Stimulated activated CD8-positive, alpha-beta memory T cell treated with anti-CD3 and anti-CD28 coated beads, Interleukin-15, amount 100 ng/mL, for 48 hours (primary cell): ENCODE measurements at places on chromosomes 12 and 14.
A peak's percentile ranks its signal among the peaks of the same experiment; 100 is the strongest.

GRCh38 chr12:9333161-9333560, 125.0 kb upstream of the PZP start:
- no peak for DNase-seq

GRCh38 chr12:50058743-50059312, 1.4 kb downstream of the ASIC1 start:
- DNase-seq, result no peak

- DNase-seq, result no peak
Measured at GRCh38 chr14:71610149-71610548, 322.1 kb upstream of the RGS6 start.

DNA sequence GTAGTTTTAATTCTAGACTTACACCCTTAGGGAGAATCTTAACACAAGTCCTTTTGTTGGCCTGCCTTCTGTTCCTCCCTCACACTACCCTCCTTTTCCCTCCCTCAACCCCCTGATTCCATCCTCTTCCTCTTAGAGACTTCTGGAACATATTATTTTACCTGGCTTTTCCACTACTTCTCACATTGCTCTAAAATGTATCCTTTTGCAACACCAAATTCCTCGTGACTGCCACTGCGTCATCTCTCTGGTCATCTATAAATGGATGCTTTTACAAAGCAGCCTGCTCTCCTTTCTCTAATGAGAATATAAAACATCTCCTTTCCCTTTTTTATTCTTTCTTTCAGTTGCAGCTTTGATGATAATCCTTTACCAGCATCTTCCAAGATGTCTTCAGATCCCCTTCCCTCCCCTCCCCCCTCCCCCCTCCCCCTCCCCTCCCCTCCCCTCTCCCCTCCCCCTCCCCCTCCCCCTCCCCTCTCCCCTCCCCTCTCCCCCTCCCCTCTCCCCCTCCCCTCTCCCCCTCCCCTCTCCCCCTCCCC, 93.6 kb downstream of the DIP2B start:
- DNase-seq, result no peak

DNA sequence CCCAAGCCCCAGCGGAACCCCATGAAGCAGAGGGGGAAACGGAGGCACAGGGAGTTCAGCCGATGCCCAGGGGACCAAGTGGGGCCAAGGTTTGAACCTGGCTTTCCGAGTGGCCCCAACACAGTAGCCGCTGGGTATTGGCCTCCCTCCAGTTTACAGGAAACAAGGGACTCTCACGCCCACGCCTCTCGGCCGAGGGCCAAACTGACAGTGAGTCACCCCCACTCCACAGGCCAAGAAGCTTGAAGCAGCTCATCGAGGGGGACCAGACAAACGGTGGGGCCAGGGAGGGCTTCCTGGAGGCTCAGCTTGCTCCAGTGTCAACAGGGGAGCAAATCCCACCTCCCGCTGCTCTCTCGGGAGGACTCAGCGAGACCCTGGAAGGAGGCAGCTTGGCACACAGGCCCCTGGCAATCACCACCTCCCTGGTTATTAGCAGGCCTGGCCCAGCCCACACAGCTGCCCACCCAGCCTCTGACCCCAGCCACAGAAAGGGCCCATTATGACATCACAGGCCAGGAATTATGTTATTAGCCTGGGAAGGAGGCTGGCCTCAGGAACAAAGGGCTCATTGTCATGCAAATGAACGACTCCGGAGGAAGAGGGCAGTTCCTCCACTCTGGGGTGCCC, 54.6 kb downstream of the NCOR2 start:
- DNase-seq, result no peak

- DNase-seq, result no peak
Measured at GRCh38 chr12:75782069-75782581, 249.5 kb downstream of the PHLDA1 start.

DNA sequence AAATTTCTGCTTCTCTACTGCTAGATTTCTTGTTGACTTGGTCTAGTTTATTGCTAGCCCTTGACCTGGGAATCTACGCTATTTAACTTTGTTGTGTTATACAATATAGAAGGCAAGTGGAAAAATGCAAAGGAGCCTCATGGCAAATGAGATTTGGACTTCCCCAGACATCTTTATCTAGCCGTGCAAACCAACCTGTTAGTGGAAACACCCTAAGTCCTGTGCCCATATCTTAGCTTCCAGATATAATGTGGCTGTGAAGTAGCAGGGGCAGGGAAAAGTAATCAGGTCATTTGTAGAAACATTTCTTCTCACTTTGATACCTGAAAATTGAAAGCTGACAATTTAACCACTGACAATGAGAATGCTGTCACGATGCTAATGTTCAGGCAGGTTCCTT, 90.7 kb upstream of the ATP2B1 start:
- DNase-seq, result no peak

DNA sequence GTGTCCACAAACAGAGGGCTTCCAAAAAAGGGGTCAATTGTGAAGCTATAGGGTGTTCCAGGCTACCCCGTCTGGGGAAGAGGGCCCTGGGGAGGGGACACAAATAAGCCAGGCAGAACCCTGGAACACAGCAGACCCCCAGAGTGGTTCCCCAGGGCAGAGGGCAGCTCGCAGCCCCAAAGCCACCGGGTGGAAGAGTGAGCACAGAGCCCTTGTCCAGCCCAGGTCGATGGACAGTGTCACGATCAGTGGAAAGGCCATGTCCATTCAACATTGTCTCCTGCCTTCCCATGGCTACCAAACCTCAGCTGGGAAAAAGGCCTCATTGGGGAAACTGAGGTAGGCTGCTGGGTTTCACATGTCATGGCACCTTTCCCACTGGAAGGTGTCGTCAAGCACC, 131.4 kb downstream of the DICER1 start:
- DNase-seq, result no peak

- DNase-seq, result peak; percentile 16
Measured at GRCh38 chr12:388541-389141, 479 bp downstream of the KDM5A start.

DNA sequence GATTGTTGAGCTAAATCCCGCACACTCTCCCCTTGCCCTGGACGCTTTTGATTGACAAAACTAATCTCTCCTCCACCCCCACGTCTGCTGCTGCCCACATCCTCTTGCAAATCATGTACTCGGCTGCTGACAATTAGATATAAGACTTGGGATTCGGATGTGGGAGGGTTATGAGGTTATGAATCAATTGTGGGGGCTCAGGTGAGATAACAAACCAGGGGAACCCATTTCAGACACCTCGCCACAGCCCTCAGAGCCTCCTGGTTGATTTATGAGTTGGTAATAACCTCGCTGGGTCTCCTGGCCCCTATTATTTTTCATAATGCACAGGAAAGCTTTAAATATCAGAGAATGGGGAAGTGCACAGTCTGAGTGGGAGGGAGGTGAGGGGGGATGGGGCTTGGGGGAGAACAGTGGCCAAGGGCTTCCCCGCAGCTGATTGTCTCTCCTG, 449.9 kb downstream of the DPF3 start:
- peak; percentile 36 for DNase-seq

- no peak for DNase-seq
Measured at GRCh38 chr14:20836668-20837338, 34.2 kb upstream of the RNASE1 start.

- no peak for DNase-seq
Measured at GRCh38 chr12:5511644-5512600, 80.0 kb downstream of the NTF3 start.

- DNase-seq, result no peak
Measured at GRCh38 chr14:22842211-22843122, 6.1 kb downstream of the MMP14 start.

GRCh38 chr14:102255401-102256190, 49.4 kb downstream of the MOK start:
- no peak for DNase-seq

- no peak for DNase-seq
Measured at GRCh38 chr14:69895109-69895508, 15.9 kb downstream of the SMOC1 start.

- no peak for DNase-seq
Measured at GRCh38 chr14:54487771-54488170, 1.0 kb downstream of the GMFB start.

DNA sequence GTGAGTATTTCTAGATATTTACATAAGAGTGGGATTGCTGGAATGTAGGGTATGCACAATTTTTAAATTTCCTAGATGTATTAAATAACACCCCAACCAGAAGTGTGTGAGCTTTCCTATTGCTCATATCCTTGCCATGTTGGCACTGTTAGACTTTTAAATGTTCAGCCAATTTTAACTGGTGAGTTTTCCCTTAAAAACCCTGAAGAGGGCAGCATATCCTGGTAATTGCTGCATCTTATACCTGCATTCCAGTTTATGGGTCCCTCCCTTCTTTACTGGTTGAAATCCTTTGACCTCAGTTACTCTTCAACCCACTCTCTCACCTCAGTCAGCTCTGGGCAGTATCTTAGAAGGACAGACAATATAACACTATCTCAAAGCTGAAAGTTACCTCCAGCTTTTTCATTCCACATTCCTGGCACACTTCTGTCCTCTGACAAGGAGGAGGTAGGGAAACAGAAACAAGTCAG, 270.6 kb downstream of the PAWR start:
- DNase-seq, result no peak

DNA sequence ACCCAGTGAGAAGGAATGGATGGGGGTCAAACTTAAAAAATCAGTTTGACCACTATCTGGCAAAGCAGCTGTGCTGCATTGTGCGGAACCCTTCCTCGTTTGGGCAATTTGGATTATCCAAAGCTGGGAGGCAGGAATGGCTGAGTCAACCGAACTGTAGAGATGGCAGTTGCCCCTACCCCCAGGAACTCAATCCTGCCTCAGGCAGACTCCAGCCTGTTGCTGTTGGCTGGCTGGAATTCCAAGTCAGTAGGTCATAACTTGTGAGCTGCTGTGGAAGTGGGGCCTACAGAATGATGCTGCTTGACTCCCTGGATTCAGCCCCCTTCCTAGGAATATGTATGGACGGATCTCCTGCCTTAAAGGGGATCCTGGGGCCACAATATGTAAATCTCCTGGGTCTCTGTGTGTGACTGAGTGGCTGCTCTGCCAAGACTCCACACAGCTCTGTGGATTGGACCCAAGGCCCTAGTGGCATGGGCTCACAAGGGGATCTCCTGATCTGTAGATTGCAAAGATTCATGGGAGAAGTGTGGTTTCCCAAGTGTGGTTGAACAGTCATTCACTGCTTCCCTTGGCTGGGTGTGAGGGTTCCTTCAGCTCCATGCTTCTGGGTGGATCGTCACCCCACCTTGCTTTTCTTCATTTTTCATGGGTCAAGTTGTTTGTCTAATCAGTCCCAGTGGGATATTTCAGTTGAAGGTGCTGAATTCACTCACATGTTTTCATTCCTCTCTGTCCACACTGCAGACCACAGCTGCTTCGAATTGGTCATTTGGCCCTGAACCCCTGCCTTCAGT, 19.2 kb downstream of the LUM start:
- DNase-seq, result no peak

DNA sequence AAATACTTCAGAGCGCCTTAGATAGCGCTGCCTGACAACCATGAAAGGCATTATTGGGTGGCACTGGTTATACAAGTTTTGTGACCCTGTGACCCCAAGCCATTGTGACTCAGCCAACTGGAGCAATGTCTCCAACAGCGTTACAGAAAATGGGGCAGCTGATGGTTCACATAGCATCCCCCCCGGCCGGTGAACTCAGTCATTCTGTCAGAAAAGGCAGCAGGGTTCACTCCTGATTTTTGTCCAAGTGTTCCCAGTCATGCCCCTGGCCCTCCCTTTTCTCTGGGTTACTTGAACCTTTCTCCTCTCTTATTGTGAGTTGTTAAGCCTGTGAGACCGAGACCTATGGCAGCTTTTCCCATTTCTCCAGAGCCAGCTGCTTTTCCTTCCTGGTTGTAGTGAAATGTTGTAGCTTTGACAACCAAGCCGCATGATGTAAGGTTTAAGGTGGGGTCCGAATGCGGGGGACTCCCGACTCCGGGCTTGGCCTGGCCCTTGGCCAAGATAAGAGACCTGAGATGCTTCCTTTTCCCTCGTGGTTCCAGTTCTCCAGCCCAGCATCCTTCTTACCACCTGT, 22.0 kb downstream of the CD9 start:
- DNase-seq, result no peak

- DNase-seq, result no peak
Measured at GRCh38 chr12:92356425-92356824, 210.8 kb upstream of the BTG1 start.

GRCh38 chr12:106246891-106247673, 738 bp downstream of the CKAP4 start:
- DNase-seq, result no peak

DNA sequence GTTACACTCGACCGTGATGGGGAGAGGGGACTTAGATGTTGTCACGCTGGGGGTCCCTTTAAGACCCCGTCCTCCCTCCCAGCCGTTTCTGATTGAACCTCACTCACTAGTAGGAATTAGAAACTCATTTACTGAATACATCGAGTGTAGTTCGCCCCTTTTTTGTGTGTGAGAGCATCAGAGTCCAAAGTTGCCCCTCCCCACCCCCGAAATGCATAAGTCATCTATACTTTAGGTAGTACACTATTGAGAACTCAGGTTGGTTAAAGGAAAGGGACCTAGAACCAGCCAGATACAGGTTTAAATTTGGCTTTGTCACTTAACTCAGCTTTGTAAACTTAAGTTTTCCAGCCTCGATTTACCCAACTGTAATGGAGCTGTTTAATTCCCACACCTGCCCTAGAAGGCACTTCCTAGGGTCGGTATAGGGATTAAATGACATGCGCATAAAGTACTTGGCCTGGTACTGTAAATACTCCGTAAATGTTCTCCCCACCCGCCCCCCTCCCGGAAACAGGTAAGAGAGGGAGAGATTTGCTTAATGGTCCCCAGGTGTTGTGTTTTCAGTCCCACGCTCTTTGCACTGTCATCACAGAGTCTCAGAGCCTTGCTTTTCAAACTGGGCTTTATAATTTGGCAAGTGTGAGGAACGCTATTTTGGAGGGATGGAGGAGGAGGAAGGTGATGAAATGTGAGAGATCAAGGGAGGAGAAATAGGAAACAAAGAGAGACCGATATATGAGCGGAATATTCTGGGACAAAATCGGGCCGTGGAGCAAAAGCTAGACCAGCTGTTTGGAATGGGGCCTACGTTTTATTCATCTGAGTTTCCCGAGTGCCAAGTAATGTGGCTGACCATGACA, 897 bp downstream of the SUDS3 start:
- no peak for DNase-seq
